ENCODE measurements at places on chromosomes 2 and 18. TPM values are rescaled to one million over a fixed set of nuclear protein-coding genes. Genes with fewer than 3 reads are reported as not detected.

The CELF4 gene
- total RNA-seq, result not detected

The RIF1 gene
- total RNA-seq, result 48.1 TPM

The MAP2 gene
- total RNA-seq, result 0.21 TPM

The EPHA4 gene
- 2.7 TPM for total RNA-seq

The OTOF gene
- total RNA-seq, result not detected

The TWIST2 gene
- 33.9 TPM for total RNA-seq

DNA sequence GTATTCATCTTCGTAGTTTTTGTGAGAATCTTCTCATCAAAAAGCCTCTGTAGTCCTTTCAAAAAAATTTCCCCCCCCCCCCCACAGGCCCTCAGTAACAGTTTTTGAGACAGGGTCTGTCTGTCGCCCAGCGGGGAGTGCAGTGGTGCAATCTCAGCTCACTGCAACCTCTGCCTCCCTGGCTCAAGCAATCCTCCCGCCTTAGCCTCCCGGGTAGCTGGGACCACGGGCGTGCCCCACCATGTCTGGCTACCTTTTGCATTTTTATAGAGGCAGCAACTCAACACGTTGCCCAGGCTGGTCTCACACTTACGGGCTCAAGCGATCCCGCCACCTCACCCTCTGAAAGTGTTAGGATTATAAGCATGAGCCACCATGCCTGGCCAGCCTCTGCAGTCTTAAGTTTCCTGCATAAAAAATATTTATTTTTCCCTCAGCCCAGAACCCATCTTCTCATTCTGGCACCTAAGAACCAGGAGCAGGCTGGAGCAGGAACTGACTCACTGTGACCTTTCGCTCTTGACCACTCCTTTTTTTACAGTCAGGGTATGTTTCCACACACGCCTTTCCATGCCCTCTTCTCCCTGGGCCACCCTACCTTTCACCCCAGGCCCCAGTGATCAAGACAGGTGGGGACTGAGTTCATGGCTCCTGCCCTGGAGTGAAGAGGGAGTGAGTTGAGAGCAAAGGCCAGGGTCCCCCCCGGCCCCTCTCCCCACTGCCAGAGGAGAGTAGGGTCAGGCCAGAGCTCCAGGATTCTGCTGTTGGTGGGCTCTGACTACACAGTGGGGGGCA is 32.5 kb upstream of the NT5DC4 start:
- no peak overlapping the region for H3K4me3 ChIP-seq
- DNase-seq, result peak; percentile 80
- H3K27ac ChIP-seq, result peak overlapping the region; percentile 68
- H3K27me3 ChIP-seq, result no peaks in the 10 kb centered on the region

DNA sequence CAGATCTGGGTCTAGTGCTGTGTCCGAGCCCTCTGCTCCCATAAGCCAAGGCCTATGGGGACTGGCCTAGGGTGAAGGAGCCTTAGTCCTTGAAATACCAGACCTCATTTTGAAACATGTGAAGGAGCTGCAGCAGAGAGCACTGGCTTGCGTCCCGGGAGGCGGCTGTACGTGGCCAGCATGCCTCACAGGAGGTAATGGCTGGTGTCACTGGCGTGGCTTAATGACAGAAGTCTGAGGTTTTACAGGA is 72.7 kb upstream of the OTOS start:
- H3K27ac ChIP-seq, result no peak overlapping the region
- H3K27me3 ChIP-seq, result no peaks in the 10 kb centered on the region
- DNase-seq, result no peak
- no peaks in the 10 kb centered on the region for H3K4me1 ChIP-seq
- no peaks in the 10 kb centered on the region for H3K36me3 ChIP-seq

GRCh38 chr2:180202467-180202951 is 195.4 kb upstream of the CWC22 start:
- H3K36me3 ChIP-seq, result no peaks in the 10 kb centered on the region
- no peak overlapping the region for H3K4me3 ChIP-seq
- no peaks in the 10 kb centered on the region for H3K4me1 ChIP-seq
- no peaks in the 10 kb centered on the region for H3K27me3 ChIP-seq
- no peak for DNase-seq
- no peak overlapping the region for H3K27ac ChIP-seq

DNA sequence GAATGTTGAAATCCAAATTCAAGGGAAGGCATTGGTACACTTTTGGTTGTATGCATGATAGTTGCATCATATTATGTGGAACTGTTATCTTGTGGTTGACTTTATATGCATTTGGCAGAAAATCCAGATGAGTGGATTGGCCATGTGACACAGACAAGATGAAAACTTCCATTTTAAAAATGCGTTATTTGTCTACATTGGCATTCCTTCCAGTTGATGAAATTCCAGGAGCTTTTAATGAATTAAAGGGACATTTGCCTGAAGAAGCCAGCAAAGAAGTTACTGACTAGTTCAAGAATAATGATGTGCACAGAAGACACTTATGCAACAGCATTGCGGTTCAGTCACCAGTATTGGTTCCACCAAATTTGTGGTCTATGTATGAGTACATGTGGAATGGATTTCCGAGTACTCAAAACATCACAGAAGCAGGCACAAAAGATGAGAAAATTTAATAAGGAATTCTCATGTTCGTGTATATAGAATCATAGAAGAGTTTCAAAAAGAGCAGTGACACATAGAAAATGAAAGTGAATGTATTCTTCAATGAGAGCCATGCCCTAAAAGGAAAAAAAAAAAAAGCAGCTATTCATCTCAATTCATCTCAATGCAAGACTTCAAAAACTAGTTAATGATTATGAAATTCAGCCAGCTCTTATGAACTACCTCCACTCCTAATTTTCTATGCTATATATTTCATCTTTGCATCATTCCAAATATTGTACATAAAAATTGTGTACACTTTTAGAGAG is 232.1 kb downstream of the RBM43 start:
- H3K27me3 ChIP-seq, result no peaks in the 10 kb centered on the region
- H3K4me1 ChIP-seq, result no peaks in the 10 kb centered on the region
- no peak overlapping the region for H3K27ac ChIP-seq
- H3K36me3 ChIP-seq, result no peaks in the 10 kb centered on the region
- DNase-seq, result no peak

- peak overlapping the region; percentile 73 for H3K27ac ChIP-seq
- DNase-seq, result no peak
- H3K36me3 ChIP-seq, result peaks cover 95% of the 10 kb centered on the region
- H3K27me3 ChIP-seq, result no peaks in the 10 kb centered on the region
Observed at GRCh38 chr2:105379741-105380186, 19.1 kb downstream of the FHL2 start.

- H3K27me3 ChIP-seq, result no peaks in the 10 kb centered on the region
- no peak for DNase-seq
- H3K4me1 ChIP-seq, result no peaks in the 10 kb centered on the region
- no peak overlapping the region for H3K4me3 ChIP-seq
- no peak overlapping the region for H3K27ac ChIP-seq
- H3K36me3 ChIP-seq, result no peaks in the 10 kb centered on the region
Observed at GRCh38 chr2:36607947-36608346, 10.0 kb upstream of the FEZ2 start.

DNA sequence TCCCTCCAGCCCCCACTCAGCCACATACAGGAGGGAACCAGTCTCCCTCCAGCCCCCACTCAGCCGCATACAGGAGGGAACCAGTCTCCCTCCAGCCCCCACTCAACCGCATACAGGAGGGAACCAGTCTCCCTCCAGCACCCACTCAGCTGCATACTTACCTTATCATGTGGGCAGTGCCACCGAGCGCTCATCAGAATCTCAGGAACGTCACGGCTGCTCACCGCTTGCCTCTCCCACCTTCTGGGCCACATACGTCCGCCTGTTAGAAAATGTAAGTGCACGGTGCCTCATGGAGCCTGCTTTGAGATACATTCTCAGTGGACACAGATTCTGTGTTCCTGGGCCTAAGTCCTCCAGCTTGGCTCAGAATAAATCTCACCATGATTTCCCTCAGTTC is 124.8 kb downstream of the PXDN start:
- no peak for DNase-seq
- no peak overlapping the region for H3K27ac ChIP-seq
- no peaks in the 10 kb centered on the region for H3K27me3 ChIP-seq
- no peaks in the 10 kb centered on the region for H3K36me3 ChIP-seq
- no peak overlapping the region for H3K4me3 ChIP-seq

DNA sequence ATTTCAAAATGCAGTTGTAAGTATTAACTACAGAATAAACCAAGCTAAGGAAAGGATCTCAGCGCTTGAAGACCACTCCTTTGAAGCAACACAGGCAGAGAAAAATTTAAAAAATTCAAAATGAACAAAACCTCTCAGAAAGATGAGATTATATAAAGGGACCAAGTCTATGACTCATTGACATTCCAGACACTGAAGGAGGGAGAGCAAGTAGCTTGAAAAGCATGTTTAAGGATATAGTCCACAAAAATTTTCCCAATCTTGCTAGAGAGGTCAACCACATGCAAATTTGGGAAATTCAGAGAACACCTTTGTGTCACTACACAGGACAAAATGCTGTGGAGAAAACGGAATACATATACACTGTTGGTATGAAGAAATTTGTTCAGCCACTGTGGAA is 112.6 kb upstream of the MC4R start:
- no peaks in the 10 kb centered on the region for H3K4me1 ChIP-seq
- peak; percentile 4 for DNase-seq
- H3K27me3 ChIP-seq, result no peaks in the 10 kb centered on the region
- no peak overlapping the region for H3K4me3 ChIP-seq
- H3K36me3 ChIP-seq, result no peaks in the 10 kb centered on the region
- no peak overlapping the region for H3K27ac ChIP-seq

- H3K4me3 ChIP-seq, result no peak overlapping the region
- no peaks in the 10 kb centered on the region for H3K4me1 ChIP-seq
- no peak overlapping the region for H3K27ac ChIP-seq
- no peaks in the 10 kb centered on the region for H3K27me3 ChIP-seq
- no peak for DNase-seq
Observed at GRCh38 chr2:215003001-215003400, 135.4 kb downstream of the ABCA12 start.

DNA sequence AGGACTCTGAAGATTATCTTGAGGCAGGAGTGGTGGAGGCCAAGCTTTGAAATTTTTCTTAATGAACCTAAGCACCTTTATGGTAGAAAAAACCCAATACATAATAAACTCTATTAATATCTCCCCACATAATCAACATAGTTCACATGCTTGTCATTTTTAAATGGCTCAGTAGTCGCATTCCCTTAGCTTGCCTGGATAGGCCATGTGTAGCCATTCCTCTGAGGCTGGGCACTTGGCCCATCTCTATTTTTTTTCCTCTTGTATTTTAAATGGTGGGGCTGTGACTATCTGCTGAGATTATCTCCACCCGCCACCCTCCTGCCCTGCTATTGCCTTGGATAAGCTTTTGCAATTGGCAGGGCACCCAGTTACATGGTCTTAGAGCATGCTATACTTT is 143.1 kb downstream of the FHOD3 start:
- H3K27ac ChIP-seq, result no peak overlapping the region
- H3K4me3 ChIP-seq, result no peak overlapping the region
- H3K36me3 ChIP-seq, result no peaks in the 10 kb centered on the region
- H3K4me1 ChIP-seq, result 0 out of 2 replicates have a peak, but pooled peaks cover 5% of the 10 kb centered on the region

DNA sequence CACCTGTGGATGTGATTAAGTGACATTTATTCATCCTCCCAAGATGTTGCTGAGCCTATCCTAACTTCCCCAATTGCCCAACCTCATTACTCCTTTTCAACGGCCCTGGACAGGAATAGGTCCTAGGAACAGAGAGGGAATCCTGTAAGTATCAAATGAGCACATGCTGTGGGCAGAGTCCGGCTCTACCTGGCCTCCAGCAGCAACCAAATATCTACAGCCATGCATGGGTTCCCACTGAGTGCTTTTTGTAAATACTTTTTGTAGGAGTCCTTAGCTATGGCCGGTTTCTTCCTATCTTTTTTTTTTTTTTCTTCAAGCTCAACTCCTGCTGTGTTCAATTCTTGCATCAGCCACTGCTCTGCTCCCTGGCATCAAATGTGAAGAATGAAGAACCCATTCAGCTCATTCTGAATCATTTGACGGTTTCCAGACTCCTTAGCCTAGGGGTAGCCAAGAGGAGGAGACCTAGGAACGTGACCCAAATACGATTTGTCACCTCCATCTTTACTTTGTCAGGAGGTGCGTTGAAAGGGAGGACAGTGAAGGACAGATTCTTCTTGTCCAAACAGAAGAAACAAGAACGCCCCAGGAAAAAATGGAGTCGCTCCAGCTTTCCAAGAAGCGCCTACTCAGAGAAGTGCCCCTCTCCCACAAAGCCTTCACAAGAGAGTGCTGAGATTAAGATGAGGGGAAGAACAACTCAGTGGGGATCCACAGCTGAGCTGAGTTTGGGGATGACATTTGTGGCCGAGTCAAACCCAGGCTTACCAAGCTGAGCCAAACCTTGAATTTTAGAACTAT is 46.7 kb upstream of the LCLAT1 start:
- H3K4me3 ChIP-seq, result no peak overlapping the region
- H3K4me1 ChIP-seq, result no peaks in the 10 kb centered on the region
- no peak overlapping the region for H3K27ac ChIP-seq
- DNase-seq, result no peak

GRCh38 chr18:11095211-11095610 is 54.2 kb downstream of the PIEZO2 start:
- H3K4me1 ChIP-seq, result no peaks in the 10 kb centered on the region
- DNase-seq, result no peak
- no peaks in the 10 kb centered on the region for H3K36me3 ChIP-seq
- no peak overlapping the region for H3K27ac ChIP-seq
- no peaks in the 10 kb centered on the region for H3K27me3 ChIP-seq

DNA sequence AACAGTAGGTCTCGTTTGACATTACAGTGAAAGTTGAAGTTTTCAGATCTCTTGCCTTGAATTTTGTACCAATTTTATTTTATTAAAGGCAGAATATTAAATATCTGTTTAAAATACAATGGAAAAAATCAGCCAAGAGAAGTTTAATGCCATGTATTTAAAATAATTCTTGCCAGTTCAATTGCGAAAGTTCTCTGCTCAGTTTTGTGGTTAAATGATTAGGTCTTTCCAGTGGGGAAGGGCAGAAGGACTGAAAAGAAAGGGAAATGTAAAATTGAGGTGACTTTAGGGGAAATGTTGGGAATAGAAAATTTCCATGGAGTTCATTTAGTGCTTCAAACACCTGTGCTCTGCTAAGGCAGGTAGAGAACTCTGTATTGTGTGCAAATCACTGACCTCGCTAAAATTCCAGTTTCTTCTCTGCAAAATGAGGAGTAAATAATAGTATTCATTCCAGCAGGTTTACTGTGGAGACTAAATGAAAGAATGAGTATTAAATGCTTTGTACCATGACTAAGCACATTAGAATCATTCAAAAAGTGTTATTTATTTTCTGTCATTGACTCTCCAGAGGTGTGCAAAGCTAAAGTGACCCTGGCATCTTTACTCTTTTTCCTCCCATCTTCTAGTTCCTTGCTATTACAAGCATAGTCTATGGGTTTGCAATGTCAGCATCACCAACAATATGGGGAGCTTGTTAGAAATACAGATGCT is 74.4 kb downstream of the KIAA1328 start:
- H3K36me3 ChIP-seq, result no peaks in the 10 kb centered on the region
- H3K4me3 ChIP-seq, result no peak overlapping the region
- no peak for DNase-seq
- no peaks in the 10 kb centered on the region for H3K27me3 ChIP-seq

Data from SJSA1 (cell line).